ENCODE measurements at places on chromosomes 2 and 18. TPM values are rescaled to one million over a fixed set of nuclear protein-coding genes. Genes with fewer than 3 reads are reported as not detected.

DNA sequence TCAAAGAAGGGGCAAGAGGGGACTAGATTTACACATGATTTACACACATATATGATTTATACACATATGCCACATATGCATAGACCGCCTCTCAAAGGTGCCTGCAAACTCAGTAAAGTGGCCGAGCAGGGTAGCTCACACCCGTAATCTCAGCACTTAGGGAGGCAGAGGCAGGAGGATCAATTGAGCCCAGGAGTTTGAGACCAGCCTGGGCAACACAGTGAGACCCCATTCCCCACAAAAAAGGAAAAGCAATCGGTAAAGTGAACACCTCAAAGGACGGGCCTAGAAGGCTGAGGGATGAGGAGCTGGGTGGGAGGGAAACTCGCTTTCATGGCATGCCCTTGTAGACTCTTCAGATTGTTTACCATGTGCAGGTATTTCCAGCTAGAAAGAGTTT is 5.1 kb downstream of the ANKRD39 start:
- H3K4me3 ChIP-seq: no peak overlapping the region
- no peaks in the 10 kb centered on the region for H3K27me3 ChIP-seq
- peaks cover 35% of the 10 kb centered on the region for H3K36me3 ChIP-seq
- peaks cover 18% of the 10 kb centered on the region for H3K4me1 ChIP-seq
- no peak overlapping the region for H3K27ac ChIP-seq
- no peak for DNase-seq

DNA sequence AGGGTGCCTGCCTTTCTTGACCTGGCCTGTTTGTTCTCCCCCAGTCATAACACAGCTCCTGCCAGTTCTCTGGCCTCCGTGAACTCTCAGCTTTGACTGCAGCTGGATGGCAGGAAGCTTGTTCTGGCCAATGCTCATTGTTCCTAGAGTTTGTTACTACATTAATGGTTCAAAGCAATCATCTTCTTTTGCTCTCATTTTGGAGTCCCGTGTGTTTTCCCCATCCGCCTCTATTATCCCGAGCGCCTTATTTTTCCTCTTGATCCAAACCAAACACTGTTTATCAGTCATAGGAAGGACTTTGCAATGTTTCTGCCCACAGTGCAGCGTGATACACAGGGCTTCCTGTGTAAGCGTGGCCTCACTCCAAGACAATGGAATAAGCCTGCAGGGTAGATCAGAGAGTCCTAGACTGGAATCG is 184.3 kb upstream of the APCDD1 start:
- H3K4me3 ChIP-seq: no peak overlapping the region
- H3K36me3 ChIP-seq: no peaks in the 10 kb centered on the region

DNA sequence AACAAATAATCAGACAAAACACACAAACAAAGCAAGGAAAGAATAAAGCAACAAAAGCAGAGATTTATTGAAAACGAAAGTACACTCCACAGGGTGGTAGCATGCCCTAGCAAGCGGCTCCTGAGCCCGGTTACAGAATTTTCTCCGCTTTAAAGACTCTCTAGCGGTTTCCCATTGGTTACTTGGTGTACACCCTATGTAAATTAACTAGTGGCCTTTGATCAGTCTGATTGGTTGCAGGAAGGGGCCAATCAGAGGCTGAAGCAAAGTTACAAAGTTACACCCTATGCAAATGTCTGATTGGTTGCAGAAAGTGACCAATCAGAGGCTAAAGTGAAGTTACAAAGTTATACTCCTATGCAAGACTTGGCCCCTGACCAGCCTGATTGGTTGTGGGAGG is 242.9 kb downstream of the LDLRAD4 start:
- no peak overlapping the region for H3K27ac ChIP-seq
- H3K27me3 ChIP-seq: no peaks in the 10 kb centered on the region
- peaks cover 20% of the 10 kb centered on the region for H3K36me3 ChIP-seq
- H3K4me3 ChIP-seq: no peak overlapping the region
- no peak for DNase-seq
- H3K4me1 ChIP-seq: peaks cover 45% of the 10 kb centered on the region

- H3K4me3 ChIP-seq: no peak overlapping the region
- H3K4me1 ChIP-seq: peaks cover 17% of the 10 kb centered on the region
Observed at GRCh38 chr18:74489676-74490075, 6.5 kb upstream of the CNDP2 start.

- H3K27ac ChIP-seq: no peak overlapping the region
- peaks cover 15% of the 10 kb centered on the region for H3K4me1 ChIP-seq
- H3K27me3 ChIP-seq: peaks cover 12% of the 10 kb centered on the region
- no peak for DNase-seq
- H3K4me3 ChIP-seq: no peak overlapping the region
Observed at GRCh38 chr2:222842491-222843174, 18.2 kb upstream of the ACSL3 start.

DNA sequence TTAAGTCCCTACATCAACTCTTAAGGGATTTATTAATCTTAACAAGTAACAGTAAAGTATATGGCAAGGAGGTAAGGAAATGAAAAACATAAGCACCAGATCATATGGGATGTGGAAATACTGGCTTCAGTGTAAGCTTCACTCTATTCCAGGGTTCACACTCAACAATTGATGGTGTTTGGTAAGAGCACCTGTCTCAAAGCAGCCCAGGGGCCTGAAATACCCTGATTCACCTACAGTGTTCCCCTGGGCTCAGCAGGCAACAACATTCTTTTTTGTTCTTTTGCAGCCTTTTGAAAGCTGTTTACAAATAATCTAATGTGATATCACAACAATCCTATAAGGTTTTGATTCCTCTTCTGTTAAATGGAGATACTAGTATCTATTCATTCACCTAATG is 1.2 kb upstream of the MLPH start:
- DNase-seq: no peak
- H3K27me3 ChIP-seq: peaks cover 57% of the 10 kb centered on the region
- no peaks in the 10 kb centered on the region for H3K36me3 ChIP-seq

The ING5 gene
- total RNA-seq: 51.3 TPM

All from activated CD4-positive, alpha-beta T cell treated with anti-CD3 and anti-CD28 coated beads, Interleukin-2, amount 10 ng/mL, durations not matched to agents 24 days and 14 days (primary cell).